ENCODE measurements at places on chromosomes 3 and 15. TPM values are rescaled to one million over a fixed set of nuclear protein-coding genes. Genes with fewer than 3 reads are reported as not detected.

The PLAAT1 gene
- not detected for polyA plus RNA-seq

The ACVR2B gene
- 0.16 TPM for polyA plus RNA-seq

The SYNPR gene
- polyA plus RNA-seq = not detected

DNA sequence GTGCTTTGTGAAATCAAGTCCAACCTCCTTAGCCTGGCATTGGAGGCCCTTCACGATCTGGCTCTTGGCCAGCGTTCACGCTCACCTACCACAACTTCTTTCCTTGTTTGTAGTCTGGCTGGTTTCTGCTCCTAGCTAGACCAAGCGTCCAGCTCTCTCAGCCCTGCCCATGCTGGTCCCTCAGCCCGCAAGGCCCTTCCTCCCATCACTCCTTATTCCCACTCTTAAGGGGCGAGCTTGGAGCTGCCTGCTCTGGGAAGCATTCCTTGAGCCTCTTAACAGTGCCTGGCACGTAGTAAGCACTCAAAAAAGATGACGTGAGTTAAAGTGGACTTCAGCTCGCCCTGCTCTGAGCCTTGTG lies 8.7 kb downstream of the SLC6A6 start:
- DNase-seq = no peak

All from GM23248 (cell line).